ENCODE measurements at places on chromosomes 5 and 9. TPM values are rescaled to one million over a fixed set of nuclear protein-coding genes. Genes with fewer than 3 reads are reported as not detected.

Gene SLC36A1
- total RNA-seq: 8.6 TPM

Gene NOL8
- total RNA-seq: 41.6 TPM

Gene NR5A1
- not detected for total RNA-seq

Gene SLC12A2
- total RNA-seq: 59.5 TPM

Gene SLC36A3
- not detected for total RNA-seq

Gene KIF2A
- total RNA-seq: 57.7 TPM

Gene RCL1
- 12.1 TPM for total RNA-seq

Gene ANKS6
- 22.3 TPM for total RNA-seq

Gene SMIM33
- not detected for total RNA-seq

Gene CNTNAP3
- 19.4 TPM for total RNA-seq

Gene PDCD1LG2
- 9.5 TPM for total RNA-seq

Gene C9
- 0.44 TPM for total RNA-seq

Gene LCN1
- not detected for total RNA-seq

Gene PIP5K1B
- total RNA-seq: 0.27 TPM

Gene UHRF2
- total RNA-seq: 101 TPM

Gene SNCB
- total RNA-seq: not detected

Gene SPINK9
- total RNA-seq: not detected

Gene ZNF367
- total RNA-seq: 10.0 TPM

Gene FOXD4L6
- total RNA-seq: not detected

Gene PCDHGA5
- total RNA-seq: 0.78 TPM

Gene MARCOL
- total RNA-seq: not detected

Gene SLC45A2
- not detected for total RNA-seq

Gene PCDHA1
- total RNA-seq: not detected

Gene SPATA6L
- total RNA-seq: 1.5 TPM

Gene C1QTNF3
- 1.6 TPM for total RNA-seq

Gene ELOVL7
- total RNA-seq: not detected

Gene HRCT1
- 5.2 TPM for total RNA-seq

Gene SPRY4
- total RNA-seq: 49.5 TPM
